Hematopoietic multipotent progenitor cell treated with erythropoietin and hydrocortisone succinate and interleukin-3 and kit ligand, for 6 days (in vitro differentiated cells): ENCODE measurements at places on chromosomes 13 and 19.
A peak's percentile ranks its signal among the peaks of the same experiment; 100 is the strongest.

GRCh38 chr13:113192279-113192678, 16.2 kb downstream of the PCID2 start:
- DNase-seq, result no peak

DNA sequence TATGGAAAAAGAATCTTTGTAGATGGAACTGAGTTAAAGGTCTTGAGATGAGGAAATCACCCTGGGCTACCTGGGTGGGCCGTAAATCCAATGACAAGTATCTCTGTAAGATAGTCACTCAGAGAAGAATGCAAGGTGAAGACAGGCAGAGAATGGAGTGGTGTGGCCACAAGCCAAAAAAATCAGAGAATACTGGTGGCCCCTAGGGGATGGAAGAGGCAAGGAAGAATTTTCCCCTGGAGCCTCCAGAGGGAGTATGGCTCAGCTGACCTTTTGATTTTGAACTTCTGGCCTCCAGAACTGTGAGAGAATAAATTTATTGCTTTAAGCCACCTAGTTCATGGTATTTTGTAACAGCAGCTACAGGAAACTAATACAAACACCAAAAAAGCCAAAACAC, 32.7 kb upstream of the CSNK1A1L start:
- DNase-seq, result no peak

- no peak for DNase-seq
Measured at GRCh38 chr19:10092648-10093294, 6.7 kb downstream of the SHFL start.

GRCh38 chr19:37362733-37363132, 8.2 kb upstream of the ZNF527 start:
- peak; percentile 20 for DNase-seq

DNA sequence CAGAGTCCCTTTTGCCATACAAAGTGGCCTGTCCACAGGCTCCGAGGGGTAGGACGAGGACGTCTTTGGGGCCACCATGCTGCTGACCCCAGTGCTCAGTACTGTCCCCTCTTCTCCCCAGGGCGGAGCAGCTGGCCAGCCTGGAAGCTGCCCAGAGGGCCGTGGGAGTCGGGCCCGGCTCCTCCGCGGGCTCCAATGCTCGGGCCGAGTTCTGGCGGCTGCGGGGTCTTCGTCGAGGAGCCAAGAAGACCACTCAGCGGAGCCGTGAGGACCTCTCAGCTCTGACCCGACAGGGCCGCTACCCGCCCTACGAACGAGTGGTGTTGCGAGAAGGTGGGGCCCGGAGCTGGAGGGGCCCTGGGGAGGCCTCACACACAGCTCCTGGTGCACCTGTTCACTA, 21.1 kb downstream of the APBA3 start:
- DNase-seq, result no peak

- DNase-seq, result no peak
Measured at GRCh38 chr19:6686628-6686975, 16.6 kb upstream of the TNFSF14 start.

DNA sequence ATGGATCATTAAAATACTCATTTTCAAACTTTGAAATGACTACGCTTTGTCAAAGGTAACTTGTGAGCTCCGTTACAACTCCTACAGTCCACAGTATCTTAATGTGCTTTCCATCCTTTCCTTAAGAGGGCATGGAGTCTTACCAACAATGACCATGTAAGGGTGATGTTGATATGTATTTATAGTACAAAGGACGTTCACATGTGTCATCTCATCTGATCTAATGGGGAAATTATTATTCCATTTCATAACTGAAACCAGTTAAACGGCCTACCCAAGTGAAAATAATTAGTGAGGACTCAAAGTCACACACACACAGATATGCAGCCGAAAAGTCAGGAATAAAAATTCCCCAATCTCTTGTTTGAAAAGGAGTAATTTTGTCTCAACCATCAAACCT, 9.6 kb downstream of the USP12 start:
- DNase-seq, result no peak

- DNase-seq, result peak; percentile 60
Measured at GRCh38 chr13:30376426-30377311, 45.6 kb upstream of the UBE2L5 start.

DNA sequence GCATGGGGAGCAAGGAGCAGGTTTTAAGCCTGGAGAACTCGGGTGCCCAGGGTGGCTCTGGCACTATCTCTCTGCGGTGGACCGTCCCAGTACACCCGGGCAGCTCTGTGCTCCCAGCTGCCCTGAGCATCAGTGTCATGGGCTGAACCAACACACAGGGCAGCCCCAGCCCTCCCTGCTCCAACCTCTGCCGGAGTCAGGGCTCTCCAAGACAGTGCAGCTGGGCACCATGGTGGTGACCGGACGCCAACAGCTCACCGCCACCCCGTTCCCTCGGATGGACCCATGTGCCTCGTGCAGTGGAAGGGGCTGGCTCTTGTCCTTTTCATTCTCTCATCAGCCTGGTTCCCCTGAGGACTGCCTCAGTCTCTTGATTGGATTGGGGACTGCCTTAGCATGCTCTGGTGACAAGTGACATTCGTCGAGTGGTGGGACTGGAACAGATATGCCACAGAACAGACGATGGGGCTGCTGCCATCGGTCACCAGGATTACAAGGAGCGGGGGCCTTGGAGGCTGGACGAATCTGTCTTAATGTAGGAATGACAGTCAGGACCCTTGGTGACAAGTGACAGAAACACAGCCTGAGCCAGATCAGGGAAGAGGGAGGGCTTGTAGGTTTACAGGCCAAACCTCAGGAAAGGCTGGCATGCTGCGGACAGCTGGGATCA, 25.7 kb upstream of the VSTM2B start:
- no peak for DNase-seq

- no peak for DNase-seq
Measured at GRCh38 chr13:108315273-108315672, 45.8 kb downstream of the TNFSF13B start.

GRCh38 chr13:76851961-76852360, 34.2 kb downstream of the KCTD12 start:
- no peak for DNase-seq

DNA sequence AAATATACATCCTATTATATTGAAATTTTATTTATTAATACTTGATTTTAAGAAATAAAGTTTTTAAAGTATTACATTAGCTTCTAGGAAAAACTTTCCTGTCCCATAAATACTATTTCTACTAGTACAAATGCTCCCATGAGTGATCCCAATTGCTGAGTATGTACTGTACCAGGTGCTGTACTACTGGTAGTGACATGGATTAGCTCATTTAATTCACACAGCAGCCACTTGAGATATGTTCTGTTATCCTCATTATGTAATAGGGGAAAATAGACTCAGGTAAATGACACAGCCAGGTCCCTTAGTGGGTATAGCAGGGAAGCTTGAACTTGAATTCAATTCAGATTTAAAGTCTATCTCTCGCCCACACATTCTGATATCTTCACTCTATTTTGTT, 363.1 kb downstream of the FGF14 start:
- DNase-seq, result no peak

- no peak for DNase-seq
Measured at GRCh38 chr13:95426631-95427030, 125.4 kb upstream of the ABCC4 start.

- no peak for DNase-seq
Measured at GRCh38 chr19:3619631-3620012, 7.0 kb downstream of the CACTIN start.

DNA sequence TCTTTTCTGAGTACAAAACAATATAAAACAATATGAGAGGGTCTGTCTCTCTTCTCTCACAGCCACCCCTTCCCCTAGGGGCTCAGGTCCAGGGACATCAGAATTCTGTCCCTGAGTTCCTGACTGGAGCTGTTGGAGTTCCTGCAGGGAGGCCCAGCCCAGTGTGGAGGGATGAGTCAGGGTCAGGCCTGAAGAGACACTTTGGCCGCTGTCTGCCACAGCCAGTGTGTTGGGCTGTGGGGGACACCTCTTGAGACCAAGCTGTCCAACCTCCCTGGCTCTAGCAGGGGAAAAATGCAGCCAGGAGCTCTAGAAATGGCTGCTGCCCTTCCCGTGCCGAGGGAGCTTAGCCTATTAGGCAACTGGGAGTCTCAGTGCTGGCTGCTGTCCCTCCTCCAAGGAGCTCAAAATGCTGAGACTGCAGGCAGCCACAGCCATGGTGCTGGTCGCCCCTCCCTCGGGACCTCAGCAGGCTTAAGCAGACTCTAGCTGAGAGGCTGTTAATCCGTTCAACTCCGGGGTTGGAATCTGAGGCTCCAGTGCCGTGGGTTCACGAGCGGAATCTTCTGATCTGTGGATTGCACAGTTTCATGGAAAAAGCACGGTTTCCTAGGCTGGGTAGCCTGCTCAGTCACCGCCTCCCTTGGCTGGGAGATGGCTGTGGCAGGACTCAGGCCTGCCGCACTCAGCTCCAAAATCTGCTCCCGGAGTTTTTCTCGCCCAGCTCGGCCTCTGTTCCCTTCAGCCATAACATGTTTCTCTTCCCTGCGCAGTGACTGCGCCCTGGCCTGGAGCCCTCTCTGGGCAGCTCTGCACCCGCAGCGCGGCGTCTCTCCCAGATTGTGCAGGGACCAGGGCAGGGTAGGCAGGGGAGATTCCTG, 3.8 kb upstream of the ZNF626 start:
- no peak for DNase-seq

DNA sequence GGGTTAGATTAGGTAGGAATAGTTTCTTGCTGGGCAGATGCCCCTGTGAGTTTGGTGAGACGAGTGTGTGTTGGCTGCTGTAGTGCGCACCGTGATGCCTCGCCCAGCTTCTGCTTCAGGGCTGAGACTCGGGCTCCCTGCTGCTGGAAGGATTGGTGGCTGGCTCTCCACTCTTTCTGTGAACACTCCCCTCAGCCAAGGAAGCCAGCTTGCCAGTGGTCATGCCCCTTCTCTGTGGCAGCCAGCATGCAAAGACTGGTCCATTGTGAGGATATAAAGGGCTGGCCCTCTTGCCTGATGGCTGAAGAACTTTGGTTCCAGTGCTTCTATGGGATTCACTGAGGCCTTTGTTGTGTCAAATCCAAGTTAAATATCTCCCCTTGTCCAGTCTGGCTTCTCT, 2.9 kb upstream of the HTR2A start:
- no peak for DNase-seq

DNA sequence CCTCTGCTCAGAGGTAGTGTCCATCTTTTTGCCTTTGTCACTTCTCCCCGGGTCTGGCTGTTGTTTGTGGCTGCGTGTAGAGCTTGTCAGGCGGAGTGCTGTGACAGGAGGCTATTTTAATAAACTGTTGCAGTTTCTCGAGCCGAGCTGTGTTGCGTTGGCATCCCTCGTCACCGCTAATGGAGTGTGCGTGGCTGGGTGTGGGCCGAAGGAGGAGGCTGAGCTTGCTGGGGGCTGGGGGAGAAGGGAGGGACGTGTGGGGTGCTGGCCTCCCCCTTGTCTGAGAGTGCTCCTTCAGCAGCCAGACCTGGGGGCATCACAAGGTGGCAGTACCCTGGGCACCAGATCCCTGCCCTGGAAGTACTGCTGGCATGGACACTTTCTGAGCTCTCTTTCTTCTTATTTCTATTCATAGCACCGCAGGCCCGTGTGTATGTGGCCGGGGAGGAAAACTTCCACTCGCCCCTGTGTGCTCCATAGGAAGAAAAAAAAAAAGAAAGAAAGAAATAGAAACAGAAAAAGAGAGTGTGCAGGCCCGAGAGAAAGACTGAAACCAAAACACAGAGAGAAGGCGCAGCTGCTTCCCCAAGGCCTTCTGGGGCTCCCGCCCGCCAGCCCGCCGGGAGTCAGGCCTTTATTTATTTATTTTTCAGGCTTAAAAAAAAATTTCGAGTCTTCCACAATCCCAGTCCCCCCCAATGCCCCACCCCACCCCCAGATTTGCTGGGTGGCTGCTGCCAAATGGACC, 27.0 kb downstream of the NFIX start:
- peak; percentile 53 for DNase-seq

GRCh38 chr13:97515643-97516042, 81.7 kb downstream of the RAP2A start:
- DNase-seq, result no peak

- no peak for DNase-seq
Measured at GRCh38 chr19:14840206-14840605, 5.2 kb upstream of the OR7A5 start.

DNA sequence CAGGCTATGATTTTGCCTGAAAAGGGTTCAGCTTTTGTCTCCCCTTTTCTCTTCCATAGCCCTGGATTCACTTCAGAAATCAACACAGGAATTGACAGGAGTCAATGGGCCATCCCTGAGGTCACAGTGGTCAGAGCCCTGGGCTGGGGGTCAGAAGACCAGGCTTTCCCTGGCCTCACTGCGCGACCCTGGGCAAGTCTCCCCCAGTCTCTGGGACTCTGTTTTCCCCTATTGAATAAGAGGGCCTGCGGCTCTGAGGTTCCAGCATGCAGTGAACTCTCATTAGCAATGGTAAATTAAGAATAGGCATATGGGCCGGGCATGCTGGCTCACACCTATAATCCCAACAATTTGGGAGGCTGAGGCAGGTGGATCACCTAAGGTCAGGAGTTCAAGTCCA, 30.7 kb upstream of the VSTM2B start:
- DNase-seq, result no peak

DNA sequence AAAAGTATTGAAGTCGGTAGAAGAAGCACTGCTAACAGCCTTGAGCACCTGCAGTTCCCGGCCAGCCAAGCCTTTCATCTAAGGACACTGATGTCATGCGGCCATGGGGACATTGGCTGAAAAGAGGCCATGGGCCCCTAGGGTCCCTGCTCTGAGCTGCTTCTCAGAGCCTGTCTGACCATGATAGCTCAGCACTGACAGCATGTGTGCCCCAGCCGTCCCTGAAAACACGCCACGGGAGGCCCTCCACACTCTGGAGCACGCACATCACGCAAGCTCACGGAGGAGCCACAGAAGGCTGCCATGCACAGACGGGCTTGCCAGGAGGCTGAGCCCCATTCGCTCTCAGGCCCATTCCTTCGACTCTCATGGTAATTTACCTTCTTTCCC, 51.8 kb downstream of the MLLT1 start:
- no peak for DNase-seq

- no peak for DNase-seq
Measured at GRCh38 chr19:5932609-5933262, 18.7 kb downstream of the CAPS start.

- DNase-seq, result no peak
Measured at GRCh38 chr19:50969413-50969760, at the start of gene KLK6. TSS of gene KLK6 (minus strand) at chr19:50969591. CDS start at chr19:50968104, 1,487 bp downstream.

DNA sequence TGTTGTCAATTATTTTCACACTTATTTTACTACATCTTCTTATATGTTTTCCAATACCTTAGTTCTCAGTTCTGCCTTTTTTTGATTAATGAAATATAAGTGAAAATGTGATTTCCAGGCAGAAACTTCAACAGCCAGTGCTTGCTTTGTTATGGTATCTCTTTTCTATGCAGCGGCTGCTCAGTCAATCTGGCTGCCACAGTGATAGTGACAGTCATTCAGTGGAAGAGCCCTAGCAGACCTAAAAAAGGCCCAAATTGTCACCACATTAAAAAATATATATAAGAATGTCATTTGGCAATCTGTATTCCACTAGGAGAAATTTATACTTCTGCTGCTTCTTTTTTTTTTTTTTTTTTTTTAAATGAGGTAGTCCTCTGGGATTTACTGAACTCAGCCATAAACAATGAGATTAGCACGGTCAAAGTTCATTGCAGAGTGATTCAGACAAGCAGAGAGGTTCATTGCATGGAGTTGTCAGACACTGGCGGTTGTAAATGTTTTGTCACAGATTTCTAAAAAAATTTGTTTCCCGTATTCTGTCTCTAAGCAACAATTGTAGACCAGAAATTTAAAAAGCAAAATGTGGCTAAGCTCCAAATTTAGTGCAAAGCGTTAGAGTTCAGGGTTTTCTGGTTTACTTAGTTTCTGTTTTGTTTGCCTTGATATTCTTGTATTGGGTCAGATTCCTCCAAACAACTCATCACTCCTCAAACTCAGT, 94.7 kb upstream of the PRR20A start:
- DNase-seq, result no peak
